Testis (tissue), 5 donors: ENCODE measurements at places on chromosomes 7 and 10. TPM values are rescaled to one million over a fixed set of nuclear protein-coding genes. Genes with fewer than 3 reads are reported as not detected.
A peak's percentile ranks its signal among the peaks of the same experiment; 100 is the strongest.

DNA sequence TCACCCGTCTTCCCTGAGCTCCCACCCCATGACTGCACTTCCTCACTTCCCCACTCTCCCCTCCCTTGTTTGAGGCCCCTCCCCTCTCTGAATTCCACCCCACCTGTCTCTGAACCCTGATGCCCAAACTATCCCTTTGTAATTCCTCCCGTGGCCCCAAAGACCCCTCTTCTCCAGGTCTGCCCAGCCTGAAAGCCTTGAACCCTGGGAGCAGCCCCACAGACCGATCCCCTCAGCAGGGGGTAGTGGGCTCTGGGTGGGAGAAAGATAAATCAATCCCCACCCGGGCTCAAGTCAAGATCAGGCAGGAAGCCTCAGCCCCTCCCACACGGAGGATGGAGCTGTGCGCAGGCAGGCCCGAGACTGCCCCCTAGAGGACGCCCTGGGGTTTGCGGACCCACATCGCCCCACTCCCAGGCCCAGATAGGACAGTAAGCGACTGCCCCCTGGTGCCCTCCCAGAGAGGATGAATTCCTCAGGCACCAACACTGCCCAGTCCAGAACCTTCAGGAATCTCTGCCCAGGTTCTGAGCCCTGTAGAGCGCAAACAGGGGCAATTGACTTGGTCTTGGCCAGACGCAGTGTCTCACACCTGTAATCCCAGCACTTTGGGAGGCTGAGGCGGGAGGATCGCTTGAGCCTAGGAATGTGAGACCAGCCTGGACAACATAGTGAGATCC is 11.7 kb downstream of the HSPB1 start:
- DNase-seq: peak; percentile 98
- H3K4me1 ChIP-seq: peaks cover 10% of the 10 kb centered on the region
- H3K4me3 ChIP-seq: no peak overlapping the region

- H3K4me3 ChIP-seq: no peak overlapping the region
- H3K27me3 ChIP-seq: no peaks in the 10 kb centered on the region
- no peaks in the 10 kb centered on the region for H3K36me3 ChIP-seq
- peaks cover 20% of the 10 kb centered on the region for H3K4me1 ChIP-seq
Observed at GRCh38 chr7:73715648-73716317, 3.7 kb downstream of the STX1A start.

- H3K27ac ChIP-seq: peak overlapping the region; percentile 77
- H3K27me3 ChIP-seq: no peaks in the 10 kb centered on the region
- peaks cover 35% of the 10 kb centered on the region for H3K4me1 ChIP-seq
- no peak overlapping the region for H3K4me3 ChIP-seq
Observed at GRCh38 chr10:79246606-79247275, 100.5 kb upstream of the PPIF start.

DNA sequence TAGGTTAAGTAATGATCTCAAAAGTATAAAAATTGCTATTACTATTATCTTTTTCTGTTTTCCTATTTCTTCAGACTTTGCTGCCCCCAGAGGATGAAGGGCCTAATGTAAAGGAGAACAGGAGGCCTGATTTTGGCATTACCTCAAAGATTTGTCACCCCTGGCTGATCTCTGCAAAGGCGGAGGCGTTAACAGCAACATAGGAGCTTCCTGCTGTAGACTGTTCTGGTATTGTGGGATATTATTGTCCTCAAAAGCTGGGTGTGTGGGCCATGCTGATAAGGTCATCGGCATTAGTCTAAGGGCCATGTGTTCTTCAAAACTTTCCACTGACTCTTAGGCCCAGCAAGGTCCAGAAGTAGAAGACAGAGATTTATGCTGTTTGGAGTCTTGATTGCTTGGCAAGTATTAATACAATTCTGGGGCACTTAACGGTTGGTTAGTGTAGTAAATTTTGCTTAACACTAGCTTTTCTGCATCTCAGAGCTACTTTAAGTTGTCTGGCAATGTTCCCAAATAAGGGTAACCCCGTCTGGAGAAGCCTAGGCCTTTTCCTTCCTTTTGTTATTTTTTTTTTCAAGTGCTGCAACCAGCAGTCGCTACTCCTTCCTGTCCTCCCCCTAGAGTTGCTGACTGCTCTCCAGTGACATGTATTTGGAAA is 14.0 kb upstream of the ENTPD1 start:
- no peaks in the 10 kb centered on the region for H3K36me3 ChIP-seq
- H3K27ac ChIP-seq: no peak overlapping the region
- H3K4me1 ChIP-seq: no peaks in the 10 kb centered on the region
- no peaks in the 10 kb centered on the region for H3K27me3 ChIP-seq

Gene PRLHR
- 0.79 TPM for total RNA-seq
